ENCODE measurements at places on chromosomes 3 and 15.

DNA sequence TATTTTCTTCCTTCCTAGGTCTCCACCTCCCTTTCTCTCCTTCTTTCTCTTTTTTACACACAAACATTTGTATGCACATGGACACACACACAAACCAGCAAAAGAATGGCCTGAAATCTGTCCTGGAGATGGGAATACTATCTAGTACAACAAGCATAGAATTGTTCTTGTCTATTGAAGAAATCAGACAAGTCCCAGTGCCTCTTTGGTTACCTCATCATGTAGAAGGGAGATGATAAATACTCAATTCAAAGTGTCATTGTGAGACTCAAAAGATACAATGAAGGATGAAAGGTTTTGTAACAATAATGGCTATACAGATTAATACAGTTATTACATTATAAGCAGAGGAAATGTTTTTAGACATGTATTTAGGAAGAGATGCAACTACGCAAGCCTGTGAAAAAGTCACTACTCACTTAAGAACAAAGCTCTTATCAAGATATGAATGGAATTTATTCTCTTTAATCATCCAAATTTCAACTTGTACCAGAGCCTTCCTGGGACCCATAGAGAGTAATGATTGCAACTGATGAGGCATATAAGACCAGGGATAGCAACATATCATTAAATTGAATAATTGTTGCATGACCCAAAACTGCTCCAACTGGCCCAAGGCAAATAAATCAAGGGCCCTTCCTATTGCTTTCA, 43.2 kb downstream of the P3H2 start:
- DNase-seq, result no peak

DNA sequence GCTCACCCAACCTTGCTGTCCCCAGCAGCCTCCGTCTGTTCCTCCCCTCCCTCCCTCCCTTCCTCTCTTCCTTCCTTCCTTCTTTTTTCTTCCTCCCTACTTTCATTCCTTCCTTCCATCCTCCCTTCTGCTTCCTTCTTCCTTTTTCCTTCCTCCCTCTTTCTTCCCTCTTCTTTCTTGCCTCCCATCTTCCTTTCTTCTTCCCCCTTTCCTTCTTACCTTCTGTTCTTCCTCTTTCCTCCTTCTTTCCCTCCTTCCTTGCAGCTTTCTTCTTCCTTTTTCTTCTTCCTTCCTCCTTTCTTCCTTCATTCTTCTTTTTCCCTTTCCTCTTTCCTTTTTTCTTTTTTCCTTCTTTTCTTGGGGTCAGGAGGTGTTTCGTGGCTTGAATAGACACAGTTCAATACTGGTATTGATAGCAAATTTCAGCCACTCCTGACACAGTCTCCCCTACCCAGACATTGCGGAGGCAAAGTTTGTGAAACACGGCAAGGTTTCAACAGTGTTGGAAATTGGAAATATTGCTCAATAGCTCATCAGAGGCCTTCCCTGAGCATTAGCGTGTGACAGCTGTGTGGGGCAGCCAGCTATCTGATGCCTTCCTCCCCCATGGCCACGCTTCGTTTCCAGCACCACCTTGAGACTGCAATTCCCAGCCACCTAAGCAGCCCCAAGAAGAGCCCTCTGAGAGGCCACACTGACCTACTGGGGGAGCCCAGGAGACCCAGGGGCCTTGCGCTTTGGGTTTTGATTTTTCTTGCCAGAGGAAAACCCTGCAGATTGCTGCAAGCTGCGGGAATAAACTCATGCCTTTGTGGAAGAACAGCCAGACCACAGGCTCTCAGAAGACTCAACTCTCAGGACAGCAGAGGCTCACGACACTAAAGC, 82.2 kb downstream of the KLF15 start:
- no peak for DNase-seq

DNA sequence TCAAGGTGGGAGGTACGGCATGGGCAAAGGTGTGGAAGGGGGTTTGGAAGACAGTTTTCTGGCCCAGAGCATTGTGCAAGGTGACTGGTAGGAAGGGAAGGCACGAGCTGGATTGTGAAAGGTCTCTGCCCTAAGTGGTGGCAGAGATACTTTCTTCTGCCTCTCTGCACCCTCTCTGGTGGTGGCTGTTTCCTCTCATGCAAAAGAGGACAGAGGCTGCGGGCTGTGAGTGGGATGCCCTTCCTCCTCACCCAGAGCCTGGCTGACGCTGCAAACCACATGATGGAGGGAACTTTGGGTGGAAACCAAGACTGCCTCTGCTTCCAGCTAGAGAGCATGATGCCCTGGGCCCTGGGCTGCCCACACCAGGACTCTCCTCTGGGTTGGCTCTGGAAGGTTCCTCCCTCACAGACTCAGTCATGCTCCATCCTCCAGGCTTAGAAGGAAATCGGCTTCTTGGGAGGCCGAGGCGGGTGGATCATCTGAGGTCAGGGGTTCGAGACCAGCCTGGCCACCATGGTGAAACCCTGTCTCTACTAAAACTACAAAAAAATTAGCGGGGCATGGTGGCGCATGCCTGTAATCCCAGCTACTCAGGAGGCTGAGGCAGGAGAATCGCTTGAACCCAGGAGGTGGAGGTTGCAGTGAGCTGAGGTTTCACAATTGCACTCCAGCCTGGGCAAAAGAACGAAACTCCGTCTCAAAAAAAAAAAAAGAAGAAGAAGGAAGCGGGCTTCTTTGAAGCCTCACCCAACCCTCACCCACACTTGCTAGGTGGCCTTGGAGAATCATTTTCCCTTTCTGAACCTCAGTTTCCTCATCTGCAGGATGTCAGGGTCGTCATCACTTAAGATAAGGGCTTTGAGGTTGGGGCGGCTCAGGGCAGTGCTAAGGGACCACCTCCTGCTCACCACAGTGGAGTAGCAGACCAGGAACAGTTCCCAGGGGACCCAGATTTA, 8.3 kb downstream of the PSTPIP1 start:
- peak; percentile 87 for DNase-seq

GRCh38 chr3:42106646-42107045, 15.5 kb downstream of the TRAK1 start:
- DNase-seq, result no peak

DNA sequence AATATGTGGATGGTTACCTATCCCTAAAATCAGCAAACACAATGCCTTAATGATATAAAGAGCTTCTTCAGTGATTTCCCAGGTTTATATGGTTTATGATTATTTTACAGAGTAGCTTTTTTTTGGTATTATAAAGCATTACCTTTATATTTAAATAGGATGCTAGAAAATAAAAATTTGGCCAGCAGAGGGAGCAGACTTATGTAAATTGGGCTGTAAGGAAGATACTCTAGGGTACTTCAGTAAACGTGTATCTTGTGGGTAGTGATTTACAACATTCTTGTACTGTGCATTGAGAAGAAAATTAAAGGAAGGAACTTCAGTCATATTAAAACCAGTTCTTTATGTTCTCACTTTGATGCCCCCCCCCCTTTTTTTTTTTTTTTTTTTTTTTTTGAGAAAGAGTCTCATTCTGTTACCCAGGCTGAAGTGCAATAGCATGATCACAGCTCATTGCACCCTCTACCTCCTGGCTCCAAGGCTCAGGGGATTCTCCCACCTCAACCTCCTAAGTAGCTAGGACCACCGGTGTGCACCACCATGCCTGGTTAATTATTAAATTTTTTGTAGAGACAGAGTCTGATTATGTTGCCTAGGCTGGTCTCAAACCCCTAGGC, 167.9 kb downstream of the BBX start:
- no peak for DNase-seq

All from activated CD4-positive, alpha-beta memory T cell treated with anti-CD3 and anti-CD28 coated beads, Interleukin-2, amount 10 ng/mL, durations not matched to agents 7 days and 5 days (primary cell).